ENCODE measurements at places on chromosomes 4 and X. TPM values are rescaled to one million over a fixed set of nuclear protein-coding genes. Genes with fewer than 3 reads are reported as not detected.

The TMPRSS11F gene
- not detected for total RNA-seq

GRCh38 chrX:130628516-130628915, 226.7 kb downstream of the RBMX2 start:
- DNase-seq = no peak

DNA sequence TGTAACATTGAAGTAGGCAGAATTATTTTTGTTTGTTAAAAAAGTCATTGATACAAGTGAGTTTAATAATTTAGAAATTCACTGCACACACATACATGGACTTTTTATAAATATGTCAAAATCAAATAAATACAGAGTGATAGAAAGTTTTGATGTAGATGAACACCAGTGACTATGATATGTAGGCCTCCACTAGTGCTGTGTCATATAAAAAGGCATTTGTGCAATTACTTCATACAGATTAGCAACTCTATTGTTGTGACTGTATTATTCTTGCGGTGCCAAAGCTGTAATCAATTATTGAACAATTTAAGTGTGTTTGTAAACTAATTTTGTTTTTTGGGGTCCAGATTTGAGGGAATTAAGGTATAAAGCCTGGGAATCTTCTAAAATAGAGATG, 366.2 kb upstream of the PITX2 start:
- DNase-seq = no peak

The SPINK2 gene
- 2.8 TPM for total RNA-seq

DNA sequence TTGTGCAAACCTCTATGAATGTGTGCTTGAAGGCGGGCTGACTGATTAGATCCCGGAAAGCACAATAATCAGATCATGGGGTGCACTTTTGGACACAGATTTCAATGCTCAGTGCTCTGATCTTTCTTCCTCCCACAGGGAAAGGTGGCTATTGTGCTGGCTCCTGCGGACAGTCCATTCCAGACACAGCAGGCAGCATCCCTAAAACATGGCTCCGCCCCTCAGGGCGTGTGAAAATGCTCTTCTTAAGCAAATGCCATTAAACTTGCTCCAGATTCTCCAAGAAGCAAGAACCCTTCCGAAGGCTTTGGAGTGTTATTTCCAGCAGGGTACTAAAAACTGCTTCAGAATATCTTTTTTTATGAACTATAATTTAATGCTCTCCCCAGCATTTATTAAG, 100.0 kb downstream of the SLC2A9 start:
- no peak for DNase-seq

The ADGRL3 gene
- not detected for total RNA-seq

- DNase-seq = no peak
Observed at GRCh38 chr4:169279108-169279507, 8.4 kb upstream of the SH3RF1 start.

The COX7B2 gene
- total RNA-seq = not detected

DNA sequence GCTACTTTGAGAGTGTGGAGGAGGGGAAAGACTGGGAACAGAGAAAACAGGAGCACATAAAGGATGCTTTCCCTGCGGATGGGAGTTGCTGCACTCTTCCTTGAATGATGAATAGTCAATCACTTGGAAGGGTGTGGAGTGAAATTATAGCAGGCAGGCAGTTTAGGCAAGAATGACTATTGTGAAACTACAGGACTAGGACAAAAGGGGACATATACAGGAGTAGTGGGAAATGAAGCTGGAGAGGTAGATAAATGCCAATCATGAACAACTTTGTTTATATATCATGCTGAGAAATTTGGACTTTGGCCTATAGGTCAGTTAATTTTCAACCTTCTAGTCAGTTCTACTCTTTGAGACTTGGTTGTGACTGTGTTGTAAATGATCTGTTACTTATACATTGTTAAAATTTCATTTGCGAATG, 76.9 kb downstream of the PAQR3 start:
- DNase-seq = no peak

- no peak for DNase-seq
Observed at GRCh38 chr4:129839687-129840086, 743.7 kb downstream of the C4orf33 start.

DNA sequence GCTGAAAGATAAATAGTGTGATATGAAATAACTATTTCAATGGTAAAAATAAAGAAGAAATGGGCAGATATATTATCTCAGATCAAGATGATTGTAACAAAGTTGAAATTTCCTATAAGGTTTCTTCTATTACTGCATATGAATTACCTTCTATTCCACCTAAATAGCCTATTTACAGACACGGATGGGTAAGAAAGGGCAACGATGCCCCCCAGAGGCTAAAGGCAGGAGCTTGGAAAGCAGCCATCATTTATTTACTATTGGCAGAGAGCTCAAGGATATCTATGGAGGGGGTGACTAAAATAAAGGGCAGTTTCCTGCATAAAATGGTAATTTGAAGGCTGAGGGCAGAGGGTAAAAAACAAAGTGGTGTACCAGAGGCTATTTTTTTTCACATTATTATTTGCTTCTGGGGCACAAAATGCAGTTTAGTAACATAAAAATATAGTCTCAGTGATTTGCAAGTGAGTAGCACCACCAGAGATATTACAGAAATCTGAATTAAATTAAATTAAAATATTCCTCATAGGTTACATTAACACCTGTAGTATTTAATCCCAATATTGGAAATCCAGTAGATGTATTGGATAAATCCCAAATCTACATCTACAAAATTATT, 123.1 kb downstream of the BTC start:
- DNase-seq = peak; percentile 32

The GYG2 gene
- not detected for total RNA-seq

DNA sequence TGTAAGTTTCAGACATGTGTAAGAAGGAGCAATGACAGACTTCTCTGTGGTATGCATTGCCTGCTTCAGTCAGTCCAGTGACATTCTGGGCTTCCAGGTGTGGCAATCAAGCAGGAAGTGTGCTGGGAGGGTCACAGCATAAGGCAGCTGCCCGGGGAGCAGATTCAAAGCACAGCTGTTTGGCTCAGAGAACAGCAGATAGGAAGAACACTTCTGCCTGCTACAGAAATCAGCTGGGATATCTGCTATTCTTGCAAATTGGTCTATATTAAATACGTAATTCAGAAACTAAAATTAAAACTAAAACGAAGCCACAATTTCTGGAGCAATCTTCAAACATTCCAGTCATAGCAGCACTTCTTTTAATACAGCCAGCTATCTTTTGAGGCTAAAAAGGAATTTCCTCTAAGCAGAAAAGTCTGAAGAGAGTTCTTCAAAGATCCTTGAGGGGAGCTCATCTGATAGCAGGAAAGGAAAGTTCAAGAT, 47.5 kb upstream of the GALNT7 start:
- no peak for DNase-seq

- no peak for DNase-seq
Observed at GRCh38 chrX:66635360-66635759, 3.5 kb downstream of the EDA2R start.

The RAB39B gene
- 13.3 TPM for total RNA-seq

The PPARGC1A gene
- not detected for total RNA-seq

DNA sequence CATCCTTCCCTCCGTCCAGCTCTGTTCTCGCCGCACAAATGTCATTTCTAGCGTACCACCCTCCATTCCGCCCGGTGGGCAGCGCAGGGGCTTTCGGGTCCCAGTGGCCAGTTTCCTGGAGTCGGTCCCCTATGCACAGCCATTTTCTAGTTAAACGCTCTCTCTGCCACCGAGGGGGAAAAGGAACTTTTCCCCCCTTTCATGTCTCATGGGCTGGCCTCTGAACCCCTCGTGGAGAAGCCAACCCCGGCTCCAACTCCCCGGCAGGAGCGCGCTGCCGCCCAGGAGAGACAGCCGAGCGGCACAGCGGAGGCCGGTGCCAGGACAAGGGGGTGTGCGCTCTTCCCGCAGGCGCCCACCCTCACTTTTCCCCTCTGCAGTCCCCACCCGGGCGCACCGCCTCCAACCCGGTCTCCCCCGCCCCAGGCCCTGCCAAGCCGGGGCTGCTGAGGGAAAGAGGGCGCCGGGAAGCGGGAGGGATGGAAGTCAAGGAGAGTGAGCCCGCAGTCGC, 662 bp downstream of the APBB2 start:
- DNase-seq = no peak

GRCh38 chr4:99670409-99671073, 12.9 kb upstream of the C4orf54 start:
- DNase-seq = no peak

GRCh38 chr4:103786014-103786413, 66.2 kb upstream of the TACR3 start:
- DNase-seq = no peak

The GAGE2A gene
- not detected for total RNA-seq

GRCh38 chr4:118711052-118711451, 25.9 kb downstream of the METTL14 start:
- no peak for DNase-seq

GRCh38 chr4:32251926-32252325, 1531.8 kb downstream of the PCDH7 start:
- no peak for DNase-seq

- no peak for DNase-seq
Observed at GRCh38 chr4:100269446-100269845, 79.2 kb upstream of the DDIT4L start.

DNA sequence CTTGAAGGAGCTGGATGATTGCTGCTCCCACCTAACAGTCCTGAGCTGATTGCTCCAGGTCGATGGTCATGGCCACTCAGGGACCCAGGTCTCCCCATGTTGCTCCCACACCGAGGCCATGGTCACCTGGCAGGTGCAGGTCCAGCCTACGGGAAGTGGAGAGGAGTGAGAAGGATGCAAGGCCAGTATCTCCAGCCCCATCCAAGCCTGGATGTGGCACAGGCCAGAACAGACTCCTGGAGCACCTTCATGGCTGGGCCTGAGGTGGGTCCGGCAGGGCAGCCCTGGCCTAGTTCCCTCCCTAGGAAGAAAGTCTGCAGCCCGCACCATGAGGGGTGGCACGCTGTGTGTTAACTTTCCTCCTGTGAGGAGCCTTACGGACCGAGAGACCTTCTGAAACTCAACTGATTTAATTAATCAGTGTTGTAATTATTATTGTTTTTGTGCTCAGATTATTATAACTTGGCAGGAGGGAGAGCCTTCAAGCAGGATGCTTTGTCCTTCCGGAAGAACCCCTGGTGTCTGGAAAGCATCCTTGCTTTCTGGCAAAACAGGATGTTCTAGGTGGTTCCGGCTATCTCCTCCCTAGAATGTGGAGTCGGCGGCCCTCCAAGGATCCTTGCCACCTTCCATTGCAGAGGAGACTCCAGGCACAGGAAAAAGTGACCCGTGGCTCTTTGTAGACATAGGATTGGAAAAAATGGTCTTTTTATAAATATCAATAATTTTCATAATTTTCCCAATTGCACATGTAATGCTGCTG, 92.3 kb upstream of the ADRA2C start:
- no peak for DNase-seq

The IL13RA2 gene
- total RNA-seq = not detected

The FAM47C gene
- not detected for total RNA-seq

The HTR2C gene
- total RNA-seq = not detected

GRCh38 chrX:9475984-9476383, 11.1 kb downstream of the TBL1X start:
- no peak for DNase-seq

The DRD5 gene
- not detected for total RNA-seq

The RHOXF2 gene
- not detected for total RNA-seq

DNA sequence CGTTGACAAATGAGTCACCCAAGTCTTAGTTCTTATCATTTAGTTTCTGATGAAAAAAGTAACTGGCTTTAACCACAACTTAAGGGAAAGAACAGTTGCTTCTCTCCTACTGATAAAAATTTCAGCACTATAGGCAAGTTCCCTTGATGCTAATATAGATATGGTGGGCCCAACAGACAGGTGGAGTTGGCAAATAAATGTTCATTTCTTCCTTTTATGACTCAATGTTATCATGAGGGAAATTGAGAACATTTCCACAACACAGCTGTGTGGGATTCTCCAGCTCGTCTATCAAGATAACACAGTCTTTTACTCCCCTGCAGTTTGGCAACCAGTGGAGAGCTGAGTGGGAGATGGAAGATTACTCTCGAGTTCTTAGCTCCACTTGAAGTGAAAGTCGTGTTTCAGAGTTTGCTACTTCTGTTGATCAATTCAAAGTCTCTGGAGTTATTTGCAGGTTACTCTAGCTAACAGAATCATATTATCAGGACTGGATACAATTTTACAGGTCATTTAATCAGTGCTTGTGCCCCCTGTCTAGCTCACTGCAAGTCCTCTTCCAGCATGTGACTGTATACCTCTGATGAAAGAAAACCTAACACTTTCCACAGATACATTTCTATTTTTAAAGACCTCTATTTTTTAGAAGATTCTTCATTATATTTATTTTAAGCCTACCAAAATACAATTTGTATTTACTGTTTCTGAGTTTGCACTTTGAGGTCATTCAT, 270.6 kb upstream of the GK2 start:
- DNase-seq = no peak

The AFP gene
- not detected for total RNA-seq

GRCh38 chr4:96936886-96937285, 1097.0 kb downstream of the PDHA2 start:
- DNase-seq = no peak

The FAM236C gene
- total RNA-seq = not detected

GRCh38 chrX:102560423-102561068, 38.8 kb upstream of the ARMCX5 start:
- DNase-seq = no peak

The SLC6A8 gene
- 0.14 TPM for total RNA-seq

The SNCA gene
- 0.57 TPM for total RNA-seq

GRCh38 chr4:156865451-156865850, 106.1 kb downstream of the PDGFC start:
- DNase-seq = no peak

GRCh38 chr4:4419896-4420295, 33.0 kb downstream of the NSG1 start:
- no peak for DNase-seq

The FRMD7 gene
- total RNA-seq = not detected

DNA sequence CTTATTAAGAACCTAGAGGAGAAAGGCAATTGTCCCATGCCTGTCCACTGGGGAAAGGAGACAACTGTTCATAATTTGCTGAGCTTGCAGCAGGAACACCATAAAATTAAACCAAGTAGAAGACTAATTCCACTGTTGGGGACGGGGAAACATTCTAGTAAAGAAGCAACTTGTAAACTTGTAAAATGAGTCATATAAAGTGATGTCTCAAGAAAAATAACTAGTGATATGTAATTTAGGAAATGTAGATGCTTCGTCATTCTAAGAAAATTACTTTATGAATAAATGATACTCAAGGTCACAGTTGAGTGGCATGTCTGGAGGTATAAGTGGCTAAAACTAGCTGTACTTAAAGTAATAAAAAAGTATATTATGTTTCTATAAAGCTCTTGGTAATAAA, 121.2 kb upstream of the MID1 start:
- no peak for DNase-seq

- no peak for DNase-seq
Observed at GRCh38 chr4:20838476-20838875, 138.2 kb downstream of the PACRGL start.

The BCLAF3 gene
- 12.8 TPM for total RNA-seq

The CT47B1 gene
- total RNA-seq = not detected

- no peak for DNase-seq
Observed at GRCh38 chr4:98444371-98444770, 183.2 kb downstream of the RAP1GDS1 start.

The TLR2 gene
- total RNA-seq = 84.2 TPM

GRCh38 chr4:87848622-87849351, 16.0 kb downstream of the MEPE start:
- peak; percentile 37 for DNase-seq

- DNase-seq = no peak
Observed at GRCh38 chr4:165382640-165383039, 3.8 kb downstream of the CPE start.

Data from naive thymus-derived CD4-positive, alpha-beta T cell (primary cell).